ENCODE measurements at places on chromosomes 3 and 15.

GRCh38 chr15:34719695-34720094, 35.1 kb downstream of the GJD2 start:
- DNase-seq: no peak

DNA sequence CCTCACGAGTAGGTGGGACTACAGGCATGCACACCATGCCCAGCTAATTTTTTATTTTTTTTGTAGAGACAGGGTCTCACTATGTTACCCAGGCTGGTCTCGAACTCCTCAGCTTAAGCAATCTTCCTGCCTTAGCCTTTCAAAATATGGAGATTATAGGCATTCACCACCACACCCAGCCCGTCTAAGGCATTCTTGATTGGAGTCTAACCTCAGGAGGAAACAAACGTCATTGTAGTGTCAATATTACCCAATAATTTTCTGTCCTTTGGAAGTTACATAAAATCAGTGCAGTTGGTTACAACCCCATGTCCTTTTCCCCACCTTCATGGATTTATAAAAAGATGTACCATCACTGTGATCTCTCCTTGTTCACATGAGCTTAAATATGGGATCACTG, 41.8 kb downstream of the TIMP4 start:
- no peak for DNase-seq

DNA sequence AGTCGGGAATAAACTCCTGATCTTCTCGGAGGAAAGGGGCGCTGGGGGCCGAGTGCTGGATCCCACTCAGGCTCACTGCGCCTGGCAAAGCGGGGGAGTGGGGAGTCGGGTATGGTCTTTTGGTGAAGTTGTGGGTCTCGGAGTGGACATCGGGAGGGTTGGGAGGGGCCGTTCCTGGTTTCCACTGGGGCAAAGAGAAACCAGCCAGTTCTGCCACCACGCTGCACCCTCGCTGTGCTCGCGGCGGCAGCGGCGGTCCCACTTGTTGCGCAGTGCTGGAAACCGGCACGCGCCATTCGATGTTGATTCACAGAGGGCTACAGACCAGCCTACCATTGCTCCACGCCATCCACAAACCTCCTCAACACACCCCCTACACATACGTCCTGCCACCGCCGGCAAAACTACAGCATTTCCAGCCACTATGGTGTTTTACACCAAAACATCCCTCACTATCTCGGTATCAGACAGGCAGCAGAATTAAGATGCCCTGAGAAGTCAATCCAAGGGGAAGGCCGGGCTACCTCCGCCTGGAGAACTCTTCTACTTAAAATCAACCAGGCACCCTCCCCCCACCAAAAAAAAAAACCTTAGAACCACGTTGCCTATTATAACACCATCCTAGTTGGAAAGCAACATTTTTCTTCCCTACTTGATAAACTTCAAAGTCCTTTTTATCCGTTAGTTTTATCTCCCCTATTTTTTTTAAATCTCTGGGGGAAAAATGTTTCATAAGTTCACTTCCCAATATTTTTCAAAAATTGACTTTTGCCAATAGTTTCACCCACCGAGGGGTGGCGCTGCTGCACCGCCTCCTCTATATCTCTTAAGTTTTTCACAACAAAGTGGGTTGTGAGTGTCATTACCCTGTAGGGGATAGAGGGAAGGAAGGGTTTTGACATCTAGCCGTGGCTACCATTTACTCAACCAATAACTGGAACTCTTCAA, 3.6 kb downstream of the BCL6 start:
- no peak for DNase-seq

DNA sequence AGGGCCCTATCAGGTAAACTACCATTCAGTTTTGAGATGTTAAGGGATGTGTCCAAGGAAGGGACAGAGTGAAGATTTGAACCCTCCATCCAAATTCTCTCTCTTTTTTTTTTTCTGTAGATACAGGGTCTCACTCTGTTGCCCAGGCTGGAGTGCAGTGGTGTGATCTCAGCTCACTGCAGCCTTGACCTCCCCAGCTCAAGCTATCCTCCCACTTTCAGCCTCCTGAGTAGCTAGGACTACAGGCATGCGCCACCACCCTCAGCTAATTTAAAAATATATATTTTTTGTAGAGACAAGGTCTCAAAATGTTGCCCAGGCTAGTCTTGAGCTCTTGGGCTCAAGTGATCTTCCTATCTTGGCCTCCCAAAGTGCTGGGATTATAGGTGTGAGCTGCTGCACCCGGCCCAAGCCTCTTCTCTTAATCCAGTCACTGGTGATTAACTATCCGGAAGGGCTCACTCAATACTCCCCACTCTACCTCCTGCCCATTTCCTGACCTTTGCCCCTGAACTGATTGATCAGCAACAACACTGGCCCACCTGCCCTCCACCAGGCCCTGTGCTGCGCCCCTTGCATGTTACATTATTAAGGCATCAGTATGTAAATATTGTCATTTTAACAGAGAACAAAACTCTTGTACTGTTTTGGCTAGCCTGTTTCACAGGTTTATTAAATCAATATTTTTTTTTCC, 164.7 kb downstream of the CTNNB1 start:
- DNase-seq: no peak

- no peak for DNase-seq
Measured at GRCh38 chr15:65778269-65778668, 13.8 kb downstream of the DENND4A start.

- DNase-seq: no peak
Measured at GRCh38 chr3:160885791-160886286, 129.8 kb downstream of the PPM1L start.

DNA sequence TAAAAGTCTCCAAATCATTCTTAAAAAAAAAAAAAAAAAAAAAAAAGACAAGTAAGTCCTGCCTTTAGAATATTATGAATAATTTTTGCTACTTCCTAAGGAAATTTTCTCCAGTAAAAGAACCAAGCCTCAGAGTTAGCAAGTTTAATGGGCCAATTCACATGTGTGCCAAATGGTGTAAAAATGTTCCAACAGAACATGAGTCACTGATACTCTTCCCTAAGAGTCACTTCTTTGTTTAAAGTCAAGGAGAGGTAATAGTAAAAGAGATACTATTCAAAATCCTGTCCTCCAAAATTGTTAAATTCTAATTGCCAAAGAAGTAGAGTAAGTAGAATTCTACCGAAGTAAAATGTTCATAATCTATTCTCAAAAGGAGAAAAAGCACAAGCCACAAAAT, 17.7 kb upstream of the CPA3 start:
- DNase-seq: no peak

- no peak for DNase-seq
Measured at GRCh38 chr3:133570937-133571320, 2.6 kb upstream of the CDV3 start.

GRCh38 chr3:131995891-131996290, 38.9 kb downstream of the CPNE4 start:
- DNase-seq: no peak

DNA sequence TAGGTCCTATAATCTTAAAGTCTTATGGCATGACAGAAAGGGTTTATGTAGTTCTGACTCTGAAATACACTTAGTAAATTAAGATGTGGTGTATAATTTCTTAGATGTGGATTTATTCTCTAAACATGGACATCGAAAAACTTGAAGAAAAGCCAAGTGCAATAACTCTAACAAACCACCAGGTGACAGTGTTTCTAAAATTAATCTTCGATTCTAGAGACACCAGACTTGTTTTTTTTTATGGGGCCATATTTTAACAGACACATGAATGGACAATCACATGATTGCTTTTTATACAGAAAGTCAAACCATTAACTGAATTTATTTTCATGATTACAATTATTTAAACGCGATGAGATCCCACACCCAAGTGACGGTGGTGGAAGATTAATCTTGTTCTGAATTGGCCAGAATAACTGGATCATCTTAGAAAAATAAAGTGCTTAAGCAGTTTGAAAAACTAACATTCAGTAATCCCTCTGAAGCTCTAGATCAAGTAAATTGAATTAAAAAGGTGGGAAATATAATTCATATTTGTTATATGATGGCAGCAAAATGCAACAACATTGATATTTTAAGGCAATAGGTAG, 305.1 kb downstream of the LSAMP start:
- DNase-seq: peak; percentile 24

GRCh38 chr15:60372756-60373155, 25.0 kb downstream of the ANXA2 start:
- DNase-seq: no peak

GRCh38 chr3:119571688-119572087, 7.6 kb upstream of the ADPRH start:
- no peak for DNase-seq

GRCh38 chr3:9809615-9810432, at the start of gene TTLL3:
Gene TTLL3 (plus strand): TSS chr3:9810262. CDS start chr3:9810662, 400 bp downstream.
- DNase-seq: peak; percentile 13

All from HS-5 (cell line).